ENCODE measurements at places on chromosomes 2 and 18. TPM values are rescaled to one million over a fixed set of nuclear protein-coding genes. Genes with fewer than 3 reads are reported as not detected.

GRCh38 chr2:66239655-66240054 lies 195.3 kb upstream of the MEIS1 start:
- no peaks in the 10 kb centered on the region for H3K36me3 ChIP-seq
- H3K4me3 ChIP-seq: no peak overlapping the region
- H3K4me1 ChIP-seq: no peaks in the 10 kb centered on the region

DNA sequence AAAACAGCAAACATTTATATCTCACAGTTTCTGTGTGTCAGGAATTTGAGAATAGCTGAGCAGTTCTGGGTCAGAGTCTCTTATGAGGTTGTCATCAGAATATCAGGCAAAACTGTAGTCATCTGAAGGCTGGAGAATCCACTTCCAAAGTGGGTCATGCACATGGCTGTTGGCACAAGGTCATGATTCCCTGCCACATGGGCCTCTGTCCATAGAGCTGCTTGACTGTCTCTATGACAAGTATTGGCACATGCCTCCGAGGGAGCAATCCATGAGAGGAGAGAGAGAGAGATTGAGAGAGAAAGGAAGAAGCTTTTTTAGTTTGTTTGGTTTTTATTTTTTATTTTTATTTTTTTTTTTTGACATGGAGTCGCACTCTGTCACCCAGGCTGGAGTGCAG lies 101.8 kb upstream of the DDX18 start:
- no peak overlapping the region for H3K27ac ChIP-seq
- no peaks in the 10 kb centered on the region for H3K27me3 ChIP-seq
- H3K36me3 ChIP-seq: no peaks in the 10 kb centered on the region
- no peak overlapping the region for H3K4me3 ChIP-seq
- no peaks in the 10 kb centered on the region for H3K4me1 ChIP-seq

DNA sequence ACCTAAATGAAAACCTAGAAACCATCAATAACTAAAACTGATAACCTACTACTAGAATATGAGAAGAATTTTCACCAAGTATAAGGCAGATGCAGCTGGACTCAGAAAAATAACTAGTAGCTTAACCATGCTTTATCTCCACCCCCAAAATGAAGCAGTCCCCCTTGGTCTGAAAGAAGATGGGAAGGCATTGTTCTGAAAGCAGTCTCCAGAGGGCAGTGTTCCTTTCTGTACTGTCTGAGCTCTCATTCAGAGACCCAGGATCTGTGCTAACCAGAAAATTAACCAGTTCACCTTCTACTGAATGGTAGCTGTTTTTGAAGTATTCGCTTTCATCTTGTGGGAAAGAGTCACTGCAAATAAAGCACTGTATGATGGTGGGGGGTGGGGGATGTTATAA lies 273.0 kb downstream of the PDE11A start:
- H3K27ac ChIP-seq: no peak overlapping the region
- H3K27me3 ChIP-seq: no peaks in the 10 kb centered on the region
- no peaks in the 10 kb centered on the region for H3K36me3 ChIP-seq
- H3K4me3 ChIP-seq: no peak overlapping the region
- DNase-seq: no peak
- no peaks in the 10 kb centered on the region for H3K4me1 ChIP-seq

- H3K4me3 ChIP-seq: no peak overlapping the region
- H3K4me1 ChIP-seq: no peaks in the 10 kb centered on the region
- no peak for DNase-seq
- H3K27me3 ChIP-seq: no peaks in the 10 kb centered on the region
- H3K36me3 ChIP-seq: no peaks in the 10 kb centered on the region
Observed at GRCh38 chr2:176680916-176681516, 411.8 kb downstream of the MTX2 start.

DNA sequence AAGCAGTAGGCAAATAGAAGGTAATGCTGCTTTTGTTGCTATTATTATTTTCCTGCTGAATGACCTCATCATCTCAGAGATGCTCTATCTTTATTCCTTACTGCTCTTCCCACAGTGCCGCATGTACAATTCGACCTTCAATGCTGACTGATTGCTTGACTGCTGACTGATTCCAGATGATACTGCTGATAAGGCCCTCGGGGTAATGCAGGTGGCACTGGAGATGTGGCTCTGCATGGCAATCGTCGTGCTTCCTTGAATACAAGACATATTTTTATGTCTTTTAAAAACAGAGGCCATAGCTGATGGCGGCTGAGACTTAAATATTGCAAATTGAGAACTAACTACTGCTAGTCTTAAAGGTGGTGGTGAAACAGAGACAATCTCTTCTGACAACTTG lies 146.6 kb downstream of the LOXHD1 start:
- no peaks in the 10 kb centered on the region for H3K36me3 ChIP-seq
- no peaks in the 10 kb centered on the region for H3K27me3 ChIP-seq
- no peak overlapping the region for H3K4me3 ChIP-seq
- H3K4me1 ChIP-seq: no peaks in the 10 kb centered on the region
- no peak overlapping the region for H3K27ac ChIP-seq

DNA sequence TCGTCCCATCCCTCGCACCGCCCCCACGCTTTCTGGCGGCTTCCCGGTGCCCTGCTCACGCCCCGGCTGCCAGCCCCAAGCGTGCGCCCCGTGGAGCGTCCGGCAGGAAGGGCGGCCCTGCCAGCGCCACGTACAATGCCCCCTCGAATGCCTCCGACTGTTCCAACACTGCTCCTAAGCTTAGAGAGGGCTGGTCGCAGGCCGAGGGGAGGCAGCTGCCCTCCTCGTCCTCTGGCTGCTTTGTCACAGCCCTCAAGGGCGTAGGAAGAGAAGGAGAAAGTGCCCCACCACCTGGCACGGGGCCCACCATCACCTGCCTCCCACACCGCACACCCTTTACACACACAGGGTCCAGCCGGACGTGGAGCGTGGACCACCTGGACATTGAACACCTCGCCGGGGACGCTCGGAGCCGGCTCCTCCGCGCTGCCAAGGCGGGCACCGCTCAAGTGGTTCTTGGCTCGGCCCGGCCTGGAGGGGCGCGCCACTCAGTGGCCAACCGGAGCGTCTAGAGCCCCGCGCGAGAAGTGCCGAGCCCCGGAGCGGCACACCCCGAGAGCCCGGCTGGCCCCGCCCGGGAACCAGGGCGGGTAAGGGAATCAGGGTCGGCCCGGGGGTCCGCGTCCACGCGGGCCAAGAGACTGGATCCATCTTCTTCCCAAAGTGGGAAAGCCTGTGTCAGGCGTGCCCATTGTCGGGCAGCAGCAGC lies 830 bp downstream of the DNER start:
- peak; percentile 75 for DNase-seq
- no peaks in the 10 kb centered on the region for H3K4me1 ChIP-seq

DNA sequence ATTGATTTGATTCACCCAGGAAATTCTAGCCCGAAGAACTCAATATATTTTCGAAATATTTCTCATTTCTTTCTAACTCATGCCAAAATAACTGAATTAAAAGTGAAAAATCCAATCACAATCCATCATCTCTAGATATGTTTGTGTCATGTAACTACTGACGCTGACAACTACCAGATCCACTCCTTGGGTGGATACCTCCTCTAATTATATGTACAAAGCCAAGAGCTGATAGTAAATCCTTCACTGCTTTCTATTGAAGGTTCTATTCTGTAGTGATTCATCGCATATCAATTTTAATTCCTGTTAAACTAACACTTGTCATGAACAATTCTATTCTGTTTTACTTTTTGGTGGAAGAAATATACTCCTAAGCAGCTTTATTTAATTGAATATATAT lies 1056.6 kb upstream of the NXPH2 start:
- no peaks in the 10 kb centered on the region for H3K36me3 ChIP-seq
- no peak overlapping the region for H3K27ac ChIP-seq
- no peaks in the 10 kb centered on the region for H3K27me3 ChIP-seq
- DNase-seq: no peak
- H3K4me1 ChIP-seq: no peaks in the 10 kb centered on the region
- H3K4me3 ChIP-seq: no peak overlapping the region

GRCh38 chr2:205358351-205358815 lies 323.9 kb upstream of the NRP2 start:
- no peaks in the 10 kb centered on the region for H3K27me3 ChIP-seq
- no peak for DNase-seq
- H3K4me3 ChIP-seq: no peak overlapping the region

DNA sequence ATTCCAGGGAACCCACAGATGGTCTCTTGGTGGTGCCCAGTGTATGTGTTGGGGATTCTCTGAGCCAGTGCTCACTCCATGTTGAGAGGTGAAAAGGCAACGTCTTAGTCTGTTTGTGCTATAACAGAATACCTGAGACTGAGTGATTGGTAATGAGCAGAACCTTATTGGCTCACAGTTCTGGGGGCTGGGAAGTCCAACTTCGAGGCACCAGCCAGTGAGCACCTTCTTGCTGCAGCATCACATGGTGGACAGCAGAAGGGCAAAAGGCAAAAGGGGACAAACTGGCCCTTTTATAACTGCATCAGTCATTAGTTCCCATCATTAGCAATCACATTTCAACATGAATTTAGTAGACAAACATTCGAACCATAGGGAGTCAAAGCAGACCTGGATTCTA lies 81.0 kb upstream of the SP3 start:
- no peaks in the 10 kb centered on the region for H3K36me3 ChIP-seq
- no peak for DNase-seq
- H3K27ac ChIP-seq: no peak overlapping the region

GRCh38 chr18:36560187-36560586 lies 262.7 kb downstream of the FHOD3 start:
- H3K4me3 ChIP-seq: no peak overlapping the region
- H3K36me3 ChIP-seq: peaks cover 2% of the 10 kb centered on the region
- no peaks in the 10 kb centered on the region for H3K4me1 ChIP-seq
- H3K27me3 ChIP-seq: no peaks in the 10 kb centered on the region
- DNase-seq: no peak
- no peak overlapping the region for H3K27ac ChIP-seq

DNA sequence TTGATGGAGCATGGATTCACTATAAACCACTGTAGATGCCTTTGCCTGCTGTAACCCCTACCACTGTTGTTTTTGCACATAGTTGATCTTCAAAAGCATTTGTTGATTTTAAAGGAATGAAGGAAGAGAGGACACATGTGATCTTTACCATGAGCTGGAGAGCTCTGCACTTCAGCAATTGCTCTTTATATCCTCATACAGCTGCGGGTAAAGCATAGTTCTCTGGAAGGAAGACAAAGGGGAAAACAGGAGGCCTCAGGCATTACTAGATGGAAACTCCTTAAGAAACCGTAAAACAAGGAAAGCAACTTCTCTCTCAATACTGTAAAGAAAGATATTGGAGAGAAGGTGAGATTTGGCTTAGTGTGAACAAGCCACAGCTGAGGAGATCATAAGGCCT lies 60.6 kb downstream of the SCG2 start:
- no peak overlapping the region for H3K4me3 ChIP-seq
- no peak for DNase-seq
- no peaks in the 10 kb centered on the region for H3K27me3 ChIP-seq
- H3K4me1 ChIP-seq: peaks cover 6% of the 10 kb centered on the region
- no peaks in the 10 kb centered on the region for H3K36me3 ChIP-seq
- H3K27ac ChIP-seq: no peak overlapping the region

- no peaks in the 10 kb centered on the region for H3K27me3 ChIP-seq
- H3K4me1 ChIP-seq: no peaks in the 10 kb centered on the region
- H3K27ac ChIP-seq: no peak overlapping the region
- no peak for DNase-seq
- H3K36me3 ChIP-seq: no peaks in the 10 kb centered on the region
Observed at GRCh38 chr2:217069263-217070042, 209.6 kb upstream of the TNP1 start.

- H3K27ac ChIP-seq: no peak overlapping the region
- peak; percentile 42 for DNase-seq
- no peaks in the 10 kb centered on the region for H3K4me1 ChIP-seq
- H3K27me3 ChIP-seq: no peaks in the 10 kb centered on the region
Observed at GRCh38 chr2:3305952-3306351, 71.7 kb downstream of the EIPR1 start.

CKAP2L gene
- total RNA-seq: 0.65 TPM

TEKT4 gene
- total RNA-seq: not detected

GDF7 gene
- 15.9 TPM for total RNA-seq

ADAM23 gene
- total RNA-seq: 4.2 TPM

PROC gene
- total RNA-seq: 0.58 TPM

Data from aorta (tissue), 5 donors.